Activated naive CD4-positive, alpha-beta T cell treated with Interleukin-2 at 50 U/mL for 16 hours (primary cell): ENCODE measurements at places on chromosomes 6 and 20.

DNA sequence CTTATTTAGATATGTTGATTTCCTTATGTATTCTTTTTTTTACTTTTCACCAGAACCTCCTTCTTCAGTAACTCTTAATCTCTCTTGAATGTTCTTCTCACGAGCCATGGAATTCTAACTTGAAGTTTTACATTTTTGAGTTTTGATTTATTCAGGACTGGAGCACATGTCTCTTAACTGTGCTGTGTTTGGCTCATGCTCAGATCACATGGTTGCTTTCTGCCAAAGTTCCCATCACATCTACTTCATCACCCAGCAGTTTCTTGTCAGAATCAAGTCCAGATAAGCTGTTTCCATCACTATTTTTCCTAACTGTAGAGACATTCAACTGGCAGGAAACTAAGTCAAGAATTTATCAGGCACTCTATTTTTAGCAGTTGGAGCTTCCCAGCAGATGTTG, 31.7 kb downstream of the SLC35A1 start:
- DNase-seq: no peak

DNA sequence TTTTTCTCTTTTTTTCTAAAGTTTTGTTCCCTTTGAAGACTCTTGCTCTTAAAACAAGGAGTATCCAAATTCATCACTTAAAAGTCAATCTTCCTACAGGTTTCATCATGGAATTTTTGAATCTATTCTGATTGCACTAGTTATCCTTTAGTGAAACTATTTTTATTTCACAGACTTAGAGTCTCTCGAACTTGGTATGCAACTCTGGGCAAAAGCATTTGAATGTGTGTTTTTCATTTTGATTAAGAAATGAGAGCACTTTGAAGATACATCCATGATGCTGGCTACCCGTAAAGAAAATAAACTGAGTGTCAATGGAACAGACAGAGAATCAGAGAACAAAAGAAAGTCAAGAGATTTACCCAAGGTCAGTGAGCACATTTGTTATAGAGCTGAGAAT, 586.5 kb downstream of the EPM2A start:
- no peak for DNase-seq

DNA sequence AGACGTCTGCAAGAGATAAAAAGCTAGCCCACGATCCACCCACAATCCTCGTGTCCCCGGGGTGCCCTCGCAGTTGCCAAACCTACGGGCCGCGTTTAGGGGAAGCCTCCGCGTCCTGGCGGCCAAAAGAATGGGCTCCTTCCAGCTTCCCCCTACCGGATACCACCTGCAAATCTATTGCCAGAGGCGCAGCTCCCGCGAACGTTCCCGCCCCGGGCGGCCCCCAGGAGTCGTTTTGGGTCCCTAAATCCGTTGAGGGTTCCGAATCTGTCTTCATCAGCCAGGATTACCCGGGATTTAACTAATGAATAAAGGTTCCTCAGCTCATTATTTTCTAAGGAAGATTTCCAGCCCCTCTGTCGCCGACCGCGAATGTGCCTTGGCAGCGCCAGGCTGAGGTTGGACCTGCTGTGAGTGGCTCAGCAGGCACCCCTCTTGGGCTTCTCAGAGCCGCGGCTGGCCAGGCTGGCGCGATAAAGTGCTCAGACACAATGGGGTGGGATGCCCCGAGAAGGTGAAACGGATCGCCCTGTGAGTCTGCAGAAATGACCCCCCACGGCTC, 2.8 kb upstream of the VSX1 start:
- DNase-seq: no peak

GRCh38 chr6:141624301-141624700, 508.4 kb upstream of the GJE1 start:
- DNase-seq: no peak

DNA sequence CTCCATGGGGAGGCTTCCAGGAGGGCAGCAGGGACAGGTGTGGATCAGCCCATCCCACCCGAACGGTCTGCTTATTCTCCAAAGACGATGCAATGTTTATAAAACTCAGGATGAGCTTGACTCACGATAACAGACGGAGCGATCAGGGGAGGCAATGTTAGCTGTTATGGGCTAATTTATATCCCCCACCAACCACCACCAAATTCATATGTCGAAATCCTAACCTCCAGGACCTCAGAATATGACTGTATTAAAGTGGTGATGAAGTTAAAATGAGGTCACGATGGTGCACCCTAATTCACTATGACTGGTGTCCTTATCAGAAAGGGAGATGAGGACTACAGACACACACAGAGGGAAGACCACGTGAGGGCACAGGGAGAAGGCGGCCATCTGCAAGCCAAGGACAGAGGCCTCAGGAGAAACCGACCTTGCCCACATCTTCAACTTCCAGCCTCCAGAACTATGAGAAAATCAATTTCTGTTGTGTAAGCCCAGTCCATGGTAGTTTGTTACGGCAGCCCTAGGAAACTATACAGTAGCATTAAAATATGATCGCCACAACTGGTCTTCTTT, 7.0 kb downstream of the ADTRP start:
- no peak for DNase-seq

DNA sequence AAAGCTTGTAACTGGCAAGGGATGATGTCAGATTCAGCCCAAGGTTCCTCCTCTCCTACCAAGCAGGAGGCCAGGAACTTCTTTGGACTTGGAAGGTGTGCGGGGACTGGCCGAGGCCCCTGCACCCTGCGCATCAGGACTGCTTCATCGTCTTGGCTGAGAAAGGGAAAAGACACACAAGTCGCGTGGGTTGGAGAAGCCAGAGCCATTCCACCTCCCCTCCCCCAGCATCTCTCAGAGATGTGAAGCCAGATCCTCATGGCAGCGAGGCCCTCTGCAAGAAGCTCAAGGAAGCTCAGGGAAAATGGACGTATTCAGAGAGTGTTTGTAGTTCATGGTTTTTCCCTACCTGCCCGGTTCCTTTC, 14.4 kb downstream of the TNFAIP3 start:
- DNase-seq: peak; percentile 27

DNA sequence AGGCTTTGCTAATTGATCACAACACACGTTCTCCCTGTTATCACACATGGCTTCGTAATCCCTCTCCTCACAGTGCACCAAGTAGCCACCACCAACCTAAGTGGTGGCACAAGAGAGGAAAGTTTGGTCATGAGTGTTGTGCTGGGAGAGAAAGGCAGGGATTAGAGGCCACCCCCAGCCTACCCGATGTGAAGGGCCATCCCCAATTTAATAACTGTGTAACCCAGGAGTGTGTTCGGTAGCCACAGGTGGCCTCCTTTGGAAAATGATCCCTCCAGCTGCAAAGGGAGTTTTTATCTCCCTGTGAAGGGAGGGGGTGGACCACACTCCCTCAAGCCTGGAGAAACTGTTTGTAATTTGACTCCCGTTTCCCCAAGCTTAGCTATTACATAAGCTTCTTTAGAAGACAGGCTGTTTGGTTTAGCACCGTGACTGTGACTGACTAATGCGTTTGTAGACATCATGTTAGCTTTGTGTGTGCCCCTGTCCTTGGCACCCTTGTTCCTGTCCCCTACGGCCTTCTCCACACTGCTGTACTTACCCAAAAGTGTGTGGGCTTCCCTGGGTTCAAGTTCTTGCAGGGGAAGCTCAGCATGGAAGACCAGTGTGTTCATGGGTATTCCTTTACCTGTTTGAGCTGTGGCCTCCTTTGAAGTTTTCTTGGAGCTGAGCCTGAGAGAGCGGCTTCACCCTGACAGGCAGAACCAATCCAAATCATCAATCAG, 20.6 kb downstream of the PPP1R16B start:
- no peak for DNase-seq

GRCh38 chr6:30572148-30572547, 906 bp downstream of the ABCF1 start:
- no peak for DNase-seq
